ENCODE measurements at places on chromosomes 7 and 10.
A peak's percentile ranks its signal among the peaks of the same experiment; 100 is the strongest.

GRCh38 chr7:2425749-2426148, 22.3 kb downstream of the CHST12 start:
- no peak for DNase-seq

DNA sequence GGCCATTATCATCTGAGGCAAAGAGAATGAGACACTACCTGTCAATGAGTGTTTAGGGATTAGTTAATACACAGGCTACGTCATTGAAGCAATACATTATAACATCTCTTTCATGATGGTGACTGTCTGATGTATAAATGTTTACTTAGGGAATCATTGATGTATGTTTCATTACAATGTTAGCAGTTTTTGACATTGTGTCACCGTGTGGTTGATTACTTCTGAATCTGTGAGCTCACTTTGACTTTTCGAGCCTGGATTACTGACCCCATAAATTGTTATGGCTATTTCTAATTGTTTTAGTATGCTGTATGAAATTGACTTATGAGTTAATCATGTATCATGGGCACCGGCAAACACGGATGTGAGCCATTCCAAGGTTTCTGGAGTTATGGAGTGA, 494.0 kb downstream of the MAGI2 start:
- DNase-seq: no peak

GRCh38 chr10:23080262-23080661, 15.1 kb upstream of the MSRB2 start:
- DNase-seq: no peak

DNA sequence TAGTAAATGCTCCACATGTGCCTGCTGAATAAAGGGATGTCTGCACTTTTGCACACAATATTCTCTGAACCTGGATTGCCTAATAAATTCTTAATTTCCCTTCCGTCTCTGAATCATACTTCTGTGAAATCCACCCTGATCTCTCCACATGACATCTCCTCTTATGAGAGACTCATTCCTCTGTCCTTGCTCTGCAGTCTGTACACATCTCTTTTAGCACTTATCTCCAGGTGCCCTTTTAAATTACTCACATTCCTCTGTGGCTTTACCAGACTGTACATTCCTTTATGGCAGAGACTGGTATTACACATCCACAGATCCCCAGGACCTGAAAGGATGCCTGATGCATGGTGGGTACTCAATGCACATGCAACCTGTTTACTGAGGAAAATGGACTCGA, 527.6 kb downstream of the PHTF2 start:
- DNase-seq: no peak

GRCh38 chr10:14409856-14410458, 79.2 kb upstream of the FRMD4A start:
- no peak for DNase-seq

DNA sequence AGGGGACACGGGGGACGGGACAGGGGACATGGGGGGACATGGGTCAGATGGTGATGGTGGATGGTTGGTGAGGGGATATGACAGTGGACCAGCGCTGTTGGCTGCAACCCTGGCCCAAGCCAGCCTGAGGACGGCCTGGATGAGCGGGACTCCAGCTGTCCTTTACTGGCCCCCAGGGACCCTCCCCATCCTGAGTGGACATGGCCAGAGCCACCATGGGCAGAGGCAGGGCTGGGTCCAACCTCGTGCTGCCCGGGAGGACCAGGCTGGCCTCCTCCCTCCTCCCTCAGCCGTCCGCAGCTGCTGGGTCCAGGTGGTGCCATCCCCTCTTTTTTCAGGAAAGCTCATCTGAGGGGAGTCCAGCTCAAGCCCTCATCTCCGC, 30.4 kb downstream of the GET4 start:
- no peak for DNase-seq

DNA sequence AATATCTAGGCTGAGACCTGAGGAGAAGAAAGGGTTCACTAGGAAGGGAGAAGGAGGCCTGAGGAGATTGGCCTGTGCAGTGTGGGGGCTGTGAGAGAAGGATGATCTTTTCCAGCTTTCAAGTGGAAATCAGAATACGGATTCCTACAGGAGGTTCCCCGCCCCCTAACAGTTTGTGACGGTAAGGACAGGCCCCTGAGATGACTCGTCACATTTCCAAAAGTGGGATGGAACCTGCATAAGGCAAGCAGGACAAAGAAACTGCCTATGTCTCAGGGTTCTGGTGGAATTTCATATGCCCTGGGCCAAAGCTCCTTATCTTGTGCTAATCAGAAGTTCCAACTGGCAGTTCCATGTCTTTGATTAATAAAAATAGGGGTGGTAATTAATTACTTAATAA, 275.6 kb downstream of the SNX10 start:
- DNase-seq: no peak

DNA sequence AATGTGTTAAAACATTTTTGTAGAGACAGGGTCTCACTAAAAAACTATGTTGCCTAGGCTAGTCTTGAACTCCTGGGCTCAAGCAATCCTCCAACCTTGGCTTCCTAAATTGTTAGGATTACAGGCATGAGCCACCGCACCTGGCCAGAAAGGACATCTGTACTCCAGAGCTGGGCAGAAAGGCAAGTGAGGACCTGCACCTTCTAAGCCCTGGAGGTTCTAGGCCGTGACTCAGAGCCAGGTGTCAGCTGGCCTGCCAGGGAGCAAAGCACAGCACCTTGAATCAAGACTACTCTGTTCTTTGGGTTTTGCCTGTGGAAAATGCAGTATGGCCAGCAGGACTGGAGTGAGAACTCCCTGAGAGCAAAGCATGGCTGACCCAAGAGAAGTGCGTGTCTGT, 396.5 kb downstream of the ADRA2A start:
- no peak for DNase-seq

DNA sequence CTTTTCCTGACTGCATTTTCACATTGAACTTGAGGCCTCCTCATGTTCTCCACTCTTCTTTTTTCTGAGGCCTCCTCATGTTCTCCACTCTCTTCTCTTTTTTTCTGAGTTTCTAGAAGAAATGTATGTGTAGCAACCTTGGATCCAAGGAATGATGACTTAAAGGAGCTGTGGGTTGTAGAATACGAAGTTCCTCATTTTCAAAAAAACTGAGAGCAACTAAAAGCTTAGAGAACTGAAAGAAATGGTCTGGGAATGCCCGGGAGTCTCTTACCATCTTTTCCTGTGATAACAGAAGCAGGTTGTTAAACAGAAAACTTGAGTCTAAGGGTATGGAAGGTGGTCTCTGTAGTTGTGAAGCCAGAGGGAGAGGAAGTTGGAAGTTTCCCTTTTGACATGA, 32.8 kb downstream of the MRPS33 start:
- DNase-seq: no peak

GRCh38 chr10:113359655-113360054, 193.2 kb upstream of the HABP2 start:
- DNase-seq: no peak

DNA sequence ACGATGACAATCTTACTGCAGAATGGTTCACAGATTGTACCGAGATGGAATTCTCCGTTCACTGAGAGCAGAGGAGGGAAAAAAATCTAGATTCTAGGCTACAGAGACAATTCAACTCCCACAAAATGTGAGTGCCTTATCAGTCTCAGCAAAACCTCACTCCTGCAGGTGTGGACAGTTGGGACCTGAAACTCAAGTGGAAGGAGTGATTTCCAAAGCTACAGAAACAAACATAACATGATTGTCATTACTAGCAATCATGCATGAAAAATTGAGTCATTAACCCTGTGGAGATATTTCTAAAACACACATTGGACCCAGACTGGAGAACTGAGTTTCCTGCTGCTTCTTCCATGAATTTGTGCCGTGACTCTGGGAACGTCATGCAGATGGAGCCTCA, 70.3 kb downstream of the CALML3 start:
- no peak for DNase-seq

DNA sequence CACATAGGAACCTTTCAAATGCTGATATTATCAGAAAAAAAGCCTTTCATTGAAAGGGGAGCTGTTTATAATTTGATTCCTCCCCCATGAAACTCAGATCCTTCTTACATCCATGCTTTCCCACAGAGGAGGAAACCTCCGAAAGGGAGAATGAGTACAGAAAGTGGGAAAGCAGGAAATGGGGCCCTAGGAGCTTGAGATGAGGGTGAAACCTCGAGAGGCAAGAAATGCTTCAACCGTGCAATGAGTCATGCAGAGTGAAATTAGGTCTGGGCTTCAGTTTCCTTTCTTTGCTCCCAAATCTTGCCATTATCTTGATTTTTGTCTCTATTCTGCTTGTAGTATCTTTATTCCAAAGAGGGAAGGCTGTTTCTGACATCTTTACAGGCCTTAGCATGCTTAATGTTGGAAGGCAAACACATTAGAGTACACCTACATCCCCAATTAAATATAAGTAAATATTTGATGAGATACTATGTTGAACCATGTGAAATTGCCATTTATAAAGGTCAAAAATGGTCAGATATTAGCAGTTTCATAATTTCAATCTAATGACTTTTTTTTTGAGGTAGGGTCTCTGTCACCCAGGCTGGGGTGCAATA, 79.1 kb downstream of the NAMPT start:
- no peak for DNase-seq

DNA sequence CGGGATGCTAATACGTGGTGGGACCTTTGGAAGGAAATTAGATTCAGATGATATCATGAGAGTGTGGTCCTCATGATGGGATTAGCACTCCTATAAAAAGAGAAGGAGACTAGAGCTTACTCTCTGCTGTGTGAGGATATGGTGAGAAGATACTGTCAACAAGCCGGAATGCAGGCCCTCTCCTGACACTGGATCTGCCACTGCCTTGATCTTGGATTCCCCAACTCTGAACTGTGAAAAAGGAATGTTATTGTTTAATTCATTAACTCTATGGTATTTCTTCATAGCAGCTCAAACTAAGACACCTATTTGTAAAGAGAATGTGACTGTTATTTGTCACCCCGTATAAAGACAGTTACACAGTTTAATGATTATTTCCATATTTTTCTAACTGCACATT, 1227.5 kb upstream of the C7orf33 start:
- no peak for DNase-seq

GRCh38 chr10:132712743-132713142, 73.2 kb downstream of the NKX6-2 start:
- DNase-seq: no peak

DNA sequence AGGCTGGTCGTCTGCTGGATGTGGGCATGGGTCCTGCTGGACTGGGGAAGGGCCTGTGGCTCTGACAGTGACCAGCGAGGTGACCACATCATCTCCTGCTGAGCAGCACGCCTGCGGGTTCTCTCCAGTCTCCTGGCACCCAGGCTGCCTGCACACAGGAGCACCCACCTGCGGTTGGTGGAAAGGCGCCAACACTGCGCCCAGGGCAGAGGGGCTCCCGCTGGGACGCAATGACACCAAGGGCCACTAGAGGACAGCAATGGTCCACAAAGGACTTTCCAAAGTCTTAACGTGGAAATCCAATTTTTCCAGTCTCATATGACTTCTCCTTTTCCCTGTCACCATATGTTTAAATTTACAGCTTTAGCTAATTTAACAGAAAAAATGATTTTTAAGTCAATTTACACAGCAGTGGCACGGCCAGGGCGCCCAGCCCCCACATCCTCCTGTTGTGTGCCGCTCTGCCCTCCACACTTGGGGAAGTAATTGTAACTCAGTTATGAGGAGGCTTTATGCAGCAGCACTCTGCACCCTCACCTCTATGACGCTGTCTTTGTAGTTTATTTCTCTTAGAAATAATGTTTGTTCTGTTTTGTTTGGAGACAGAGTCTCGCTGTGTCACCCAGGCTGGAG, 38.1 kb downstream of the CFAP46 start:
- peak; percentile 14 for DNase-seq

DNA sequence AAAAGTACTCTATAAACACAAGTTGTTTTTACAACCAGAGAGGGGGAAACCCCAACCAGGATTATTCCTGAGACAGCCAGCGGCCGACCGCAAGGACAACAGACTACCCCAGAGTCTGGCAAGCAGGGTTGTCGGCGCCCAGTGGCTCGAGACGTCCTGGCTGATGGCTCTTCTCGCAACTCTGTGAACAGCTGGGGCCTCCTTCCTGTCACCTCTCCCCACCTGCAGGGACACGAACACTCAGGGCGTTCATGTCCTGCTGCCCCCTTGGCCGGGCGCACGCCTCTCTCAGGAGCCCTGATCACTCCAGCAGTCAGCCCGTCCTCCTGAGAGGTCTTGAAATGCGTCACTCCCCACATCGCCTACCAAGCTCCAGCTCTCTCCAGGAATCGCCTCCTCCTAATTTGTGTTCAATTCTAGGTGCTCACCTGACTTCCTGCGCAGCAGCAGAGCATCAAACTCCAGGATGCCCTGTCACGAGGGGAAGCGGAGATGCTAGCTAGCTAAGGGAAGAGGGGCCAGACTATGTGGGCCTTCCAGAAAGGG, 66.4 kb upstream of the TNRC18 start:
- no peak for DNase-seq

DNA sequence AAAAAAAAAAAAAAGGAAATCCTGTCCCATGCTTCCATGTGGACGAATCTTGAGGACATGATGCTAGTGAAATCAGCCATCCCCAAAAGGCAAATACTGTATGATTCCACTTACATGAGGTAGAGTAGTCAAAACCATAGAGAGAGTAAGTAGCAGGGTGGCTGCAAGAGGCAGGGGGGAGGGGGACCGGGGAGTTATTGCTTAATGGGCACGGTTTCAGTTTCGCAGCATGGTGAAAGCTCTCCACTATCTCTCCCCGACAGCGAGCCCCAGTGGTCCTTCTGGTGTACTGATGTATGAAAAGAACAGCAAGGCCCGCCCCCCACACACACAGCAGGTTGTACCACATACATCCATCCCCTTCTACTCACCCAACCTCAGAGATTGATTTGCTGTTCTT, 32.8 kb downstream of the NOD1 start:
- DNase-seq: peak; percentile 62

GRCh38 chr10:36716291-36716690, 409.1 kb upstream of the ANKRD30A start:
- no peak for DNase-seq

DNA sequence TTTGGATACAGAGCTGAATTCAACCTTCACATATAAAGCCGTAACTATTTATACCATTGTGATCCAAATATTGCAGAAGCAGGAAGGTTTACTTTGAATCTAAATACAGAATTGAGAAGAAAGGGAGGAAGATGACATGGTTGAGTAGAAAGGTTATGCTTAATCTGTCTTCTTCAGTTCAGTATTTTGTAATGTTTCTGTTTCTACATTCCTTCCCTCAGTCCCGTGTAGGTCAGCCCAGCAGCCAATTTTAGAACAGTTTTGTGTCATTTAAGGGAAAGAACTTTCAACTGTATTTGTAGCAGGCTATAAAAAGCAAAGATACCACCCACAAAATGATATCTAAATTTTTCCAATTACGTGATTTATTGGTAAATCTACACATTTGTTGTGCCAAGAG, 97.4 kb downstream of the CPED1 start:
- no peak for DNase-seq

- no peak for DNase-seq
Observed at GRCh38 chr10:62831346-62831745, 15.2 kb upstream of the EGR2 start.

- DNase-seq: no peak
Observed at GRCh38 chr7:106110885-106111654, 1.0 kb downstream of the SYPL1 start.

- no peak for DNase-seq
Observed at GRCh38 chr7:41163991-41164390, 538.9 kb downstream of the INHBA start.

GRCh38 chr7:118762451-118762850, 537.9 kb downstream of the ANKRD7 start:
- no peak for DNase-seq
